ENCODE measurements at places on chromosomes 5 and 9. TPM values are rescaled to one million over a fixed set of nuclear protein-coding genes. Genes with fewer than 3 reads are reported as not detected.
A peak's percentile ranks its signal among the peaks of the same experiment; 100 is the strongest.

GRCh38 chr5:37918424-37918823 lies 78.6 kb upstream of the GDNF start:
- no peak for DNase-seq

GRCh38 chr5:52356311-52356918 lies 431.3 kb upstream of the ITGA1 start:
- no peak for DNase-seq

Gene TMEM215
- polyA plus RNA-seq, result 4.4 TPM

- DNase-seq, result no peak
Measured at GRCh38 chr5:117691081-117691870, 1116.7 kb upstream of the SEMA6A start.

GRCh38 chr5:158884827-158885518 lies 214.7 kb downstream of the EBF1 start:
- DNase-seq, result no peak

Gene PKN3
- 9.3 TPM for polyA plus RNA-seq

DNA sequence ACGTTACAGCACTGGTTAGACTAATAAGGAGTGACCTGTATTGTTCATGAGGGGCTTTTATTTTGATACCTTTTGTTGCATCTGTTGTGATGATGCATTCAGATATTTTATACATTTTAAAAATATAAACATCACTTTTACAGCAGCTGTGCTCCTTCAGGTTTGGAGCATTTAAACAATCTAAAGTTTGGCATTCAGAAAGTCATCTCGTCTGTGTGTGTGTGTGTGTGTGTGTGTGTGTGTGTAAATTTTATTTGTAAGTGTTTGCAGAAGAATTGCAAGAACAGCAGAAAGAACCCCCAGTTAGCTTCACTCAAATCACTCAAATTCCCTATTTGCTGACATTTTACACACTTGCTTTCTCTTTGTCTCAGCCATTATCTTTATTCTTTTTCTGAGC lies 87.4 kb downstream of the ERCC6L2 start:
- peak; percentile 17 for DNase-seq

DNA sequence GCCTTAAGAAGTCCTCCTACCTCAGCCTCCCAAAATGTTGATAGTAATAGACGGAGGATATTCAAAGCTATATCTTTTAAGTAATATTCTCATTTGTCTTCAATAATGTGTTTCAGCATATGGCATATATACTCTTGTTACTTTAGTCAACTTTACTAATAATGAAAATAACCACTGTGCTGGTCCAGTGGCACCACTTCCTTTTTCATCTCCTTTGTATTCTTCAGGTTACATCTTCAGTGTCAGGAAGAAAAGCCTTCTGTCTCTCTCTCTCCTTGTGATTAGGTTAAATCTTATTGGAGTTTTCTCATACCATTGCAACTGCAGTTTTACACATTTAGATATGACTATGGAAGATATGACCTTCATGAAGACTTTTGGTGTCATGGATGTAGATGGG lies 31.3 kb downstream of the PARP8 start:
- no peak for DNase-seq

GRCh38 chr5:17412760-17413671 lies 85.0 kb upstream of the TAF11L2 start:
- DNase-seq, result no peak

DNA sequence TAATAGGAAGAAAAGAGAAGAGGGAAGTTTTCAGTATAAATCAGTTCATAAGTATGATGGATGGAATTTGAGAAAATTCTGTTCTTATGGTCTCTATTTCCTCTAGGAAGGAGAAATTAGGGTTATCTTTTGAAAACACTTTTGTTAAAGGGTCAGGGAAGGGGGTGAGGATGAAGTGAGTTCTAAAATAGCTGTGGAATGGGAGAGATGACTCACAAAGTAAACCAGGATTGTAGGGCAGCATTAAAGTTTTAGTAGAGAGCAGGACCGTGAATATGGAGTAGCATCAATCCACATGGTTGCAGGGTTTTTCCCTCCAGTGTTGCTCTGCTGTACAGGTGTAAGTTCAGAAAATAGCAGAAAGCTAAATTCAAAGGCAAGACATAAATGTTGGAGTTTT lies 32.4 kb downstream of the MUSK start:
- no peak for DNase-seq

GRCh38 chr5:68126886-68127285 lies 88.7 kb upstream of the PIK3R1 start:
- DNase-seq, result no peak

DNA sequence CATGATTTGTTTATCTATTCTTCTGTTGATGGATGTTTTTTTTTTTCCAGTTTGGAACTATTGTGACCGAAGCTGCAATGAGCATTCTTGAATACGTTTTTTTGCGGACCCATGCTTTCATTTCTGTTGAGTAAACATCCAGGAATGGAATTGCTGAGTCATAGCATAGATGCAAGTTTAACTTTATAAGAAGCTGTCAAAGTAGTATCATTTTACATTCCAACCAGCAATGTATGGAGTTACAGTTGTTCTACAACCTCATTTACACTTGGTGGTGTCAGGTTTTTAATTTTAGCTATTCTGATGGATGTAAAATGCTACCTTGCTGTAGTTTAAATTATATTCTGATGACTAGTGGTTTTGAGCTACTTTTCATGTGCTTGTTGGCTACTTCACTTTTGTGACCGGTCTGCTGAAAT lies 49.0 kb downstream of the NPR3 start:
- no peak for DNase-seq

DNA sequence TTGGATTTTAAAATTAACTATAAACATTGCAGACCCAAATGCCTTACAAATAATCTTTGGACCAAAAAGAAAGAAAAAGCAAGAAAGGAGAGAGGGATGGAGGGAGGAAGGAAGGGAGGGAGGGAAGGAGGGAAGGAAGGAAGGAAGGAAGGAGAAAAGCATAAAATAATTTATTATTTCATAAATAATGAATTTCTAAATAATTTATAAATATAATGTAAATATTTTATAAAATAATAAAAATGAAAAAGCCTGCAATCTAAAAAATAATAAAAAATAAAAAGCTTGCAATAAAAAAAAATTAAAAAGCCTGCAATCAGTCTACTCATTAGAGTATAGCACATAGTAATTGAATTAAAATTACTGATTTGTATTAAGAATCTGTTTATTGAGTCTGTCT lies 614.3 kb downstream of the ISL1 start:
- DNase-seq, result no peak

- no peak for DNase-seq
Measured at GRCh38 chr9:125141251-125141650, 2.1 kb downstream of the SCAI start.

DNA sequence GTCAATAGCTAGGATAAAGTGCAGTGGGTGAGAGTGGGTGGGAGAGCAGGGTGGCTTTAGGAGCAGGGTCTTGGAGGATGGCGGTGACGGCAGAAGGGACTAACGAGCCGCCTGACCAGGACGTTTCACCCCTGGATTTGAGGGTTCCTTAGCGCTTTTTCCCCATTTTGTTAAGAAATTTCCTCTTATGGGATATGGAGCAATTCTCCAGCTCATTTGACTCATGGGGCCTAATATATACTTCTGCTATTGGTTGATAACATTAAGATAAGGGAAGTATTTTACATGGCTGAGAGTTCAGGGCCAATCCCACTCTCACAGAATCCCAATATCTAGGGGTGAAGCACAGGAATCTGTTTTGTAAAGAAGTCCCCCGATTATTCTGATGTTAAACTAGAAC lies 17.6 kb downstream of the CD180 start:
- no peak for DNase-seq

GRCh38 chr5:148333262-148333849 lies 2.0 kb upstream of the SPINK9 start:
- DNase-seq, result no peak

Gene NINJ1
- 49.9 TPM for polyA plus RNA-seq

Gene PTPN3
- 56.4 TPM for polyA plus RNA-seq

Gene GDNF
- 103 TPM for polyA plus RNA-seq

- no peak for DNase-seq
Measured at GRCh38 chr9:109771796-109772531, 8.0 kb upstream of the PALM2AKAP2 start.

GRCh38 chr5:38905516-38905915 lies 59.7 kb downstream of the OSMR start:
- DNase-seq, result no peak

DNA sequence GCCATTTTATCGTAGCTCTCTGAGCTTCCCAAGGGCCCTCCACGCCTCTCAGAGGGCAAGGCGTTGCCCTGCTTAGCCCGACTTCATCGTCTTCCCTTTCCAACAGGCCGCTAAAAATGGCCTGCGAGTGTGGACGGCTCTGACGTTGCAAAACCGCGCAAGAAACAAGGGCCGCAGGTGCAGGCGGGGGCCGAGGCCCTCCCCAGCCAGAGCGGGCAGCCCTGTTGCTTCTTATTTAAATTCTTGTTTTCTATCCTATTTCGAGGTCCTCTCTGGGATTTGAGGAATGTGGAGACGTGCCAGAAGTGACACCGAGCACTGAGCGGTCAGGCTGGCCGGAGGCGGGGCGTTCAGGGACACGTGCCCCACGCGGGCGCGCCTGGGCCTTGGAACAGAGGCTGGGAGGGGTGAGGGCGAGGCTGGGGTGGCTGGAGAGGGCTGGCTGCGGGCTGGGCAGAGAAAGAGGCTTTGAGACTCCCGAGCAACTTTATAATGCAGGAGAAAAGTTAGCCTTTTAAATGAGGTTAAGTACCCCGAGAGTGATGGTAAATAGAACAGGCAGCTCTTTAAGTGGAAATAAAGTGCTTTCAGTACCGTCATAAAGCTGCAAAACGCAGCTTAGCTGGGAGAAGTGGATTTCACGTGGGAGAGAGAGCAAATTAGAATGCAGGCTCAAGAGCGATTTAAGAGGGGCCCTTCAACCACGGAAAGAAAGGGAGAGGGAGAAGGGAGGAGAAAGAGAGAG lies 243.6 kb downstream of the AUH start:
- DNase-seq, result peak; percentile 73

Gene PCDHGA4
- 4.6 TPM for polyA plus RNA-seq

Gene IFNB1
- not detected for polyA plus RNA-seq

DNA sequence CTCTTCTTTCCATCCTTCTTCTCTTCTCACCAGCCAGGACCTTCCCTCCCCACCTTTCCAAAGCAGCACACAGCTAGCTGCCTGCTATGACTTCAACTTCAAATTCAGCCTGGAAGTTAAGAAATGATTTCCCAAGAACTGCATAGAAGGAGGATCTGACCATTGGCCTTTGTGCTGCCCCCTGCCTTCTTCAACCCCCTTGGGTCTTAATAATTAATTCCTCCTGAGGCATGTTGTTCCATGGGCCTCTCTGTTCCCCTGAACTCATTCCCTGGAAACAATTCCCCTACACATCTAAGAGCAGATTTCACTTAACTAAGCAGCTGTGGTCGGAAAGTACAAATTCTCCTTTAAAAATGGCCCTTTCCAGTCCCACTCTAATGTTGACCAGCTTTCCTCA lies 62.4 kb downstream of the ADAMTS12 start:
- DNase-seq, result no peak

Gene CEP120
- polyA plus RNA-seq, result 21.3 TPM

Gene DRD1
- polyA plus RNA-seq, result not detected

DNA sequence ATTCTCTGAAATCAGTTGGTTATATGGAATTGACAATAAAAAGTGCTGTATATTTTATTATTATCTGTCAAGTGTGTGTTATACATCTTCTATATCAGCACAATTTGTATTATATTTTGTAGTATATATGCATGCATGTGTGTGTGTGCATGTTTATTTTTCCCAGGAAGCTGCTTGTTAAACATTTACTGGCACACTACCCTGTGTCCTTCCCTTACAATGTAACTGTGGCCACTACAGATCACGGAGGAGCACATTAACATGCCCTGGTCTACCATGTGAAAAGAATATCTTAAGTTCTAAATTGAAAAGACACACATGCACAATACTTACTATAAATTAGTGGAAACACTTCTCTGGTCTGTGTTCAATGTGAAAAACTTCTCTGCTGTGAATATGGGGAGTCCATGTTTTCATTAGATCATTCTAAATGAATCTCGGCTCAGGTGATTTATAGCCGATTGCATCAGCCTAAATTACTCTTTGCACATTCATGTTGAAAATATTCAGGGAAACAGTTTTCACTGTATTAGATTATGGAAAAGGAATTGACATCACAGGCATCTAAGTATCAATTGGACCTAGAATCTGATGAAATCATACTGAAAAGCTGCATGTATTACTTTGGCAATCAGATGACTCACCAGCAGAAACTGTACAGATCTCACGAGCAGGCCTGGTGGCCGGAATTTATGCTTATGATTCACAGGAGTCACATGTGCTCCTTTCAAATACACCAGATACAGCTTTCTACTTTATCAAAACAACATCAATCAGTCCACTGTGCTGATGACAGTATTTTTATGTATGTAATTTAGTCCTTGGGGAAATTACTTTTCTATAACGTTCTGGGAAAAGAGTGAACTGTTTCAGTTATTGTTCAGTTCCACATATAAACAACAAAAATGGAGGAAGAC lies 39.4 kb downstream of the LURAP1L start:
- no peak for DNase-seq

GRCh38 chr9:108412755-108413154 lies 443.0 kb downstream of the ACTL7B start:
- no peak for DNase-seq

- DNase-seq, result no peak
Measured at GRCh38 chr9:10079284-10079964, 533.4 kb downstream of the PTPRD start.

Gene PHAX
- polyA plus RNA-seq, result 87.8 TPM

- DNase-seq, result no peak
Measured at GRCh38 chr5:34916518-34916917, 1.0 kb downstream of the BRIX1 start.

DNA sequence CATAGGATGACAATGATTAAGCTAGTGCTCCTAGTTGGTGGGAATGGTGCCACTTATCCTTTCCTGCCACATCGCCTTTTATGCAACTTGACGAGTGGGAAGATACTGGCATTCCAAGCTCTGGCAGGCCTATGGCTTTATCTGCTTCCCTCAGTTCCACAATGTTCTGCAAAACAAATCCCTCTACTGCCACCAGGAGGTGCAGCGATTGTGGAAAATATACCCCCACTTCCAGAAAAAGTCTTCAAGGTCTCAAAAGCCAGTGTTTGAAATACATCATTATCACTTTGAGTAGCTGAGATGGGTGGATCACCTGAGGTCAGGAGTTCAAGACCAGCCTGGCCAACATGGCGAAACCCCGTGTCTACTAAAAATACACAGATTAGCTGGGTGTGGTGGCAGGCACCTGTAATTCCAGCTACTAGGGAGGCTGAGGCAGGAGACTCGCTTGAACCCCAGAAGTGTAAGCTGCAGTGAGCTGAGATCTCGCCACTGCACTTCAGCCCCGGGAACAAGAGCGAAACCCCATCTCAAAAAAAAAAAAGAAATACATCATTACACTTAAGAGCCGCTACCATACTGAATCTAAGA lies 3.4 kb downstream of the CLINT1 start:
- no peak for DNase-seq

Gene OR5C1
- polyA plus RNA-seq, result not detected

GRCh38 chr9:125227761-125228160 lies 13.4 kb downstream of the HSPA5 start:
- no peak for DNase-seq

Gene PTGES2
- 68.2 TPM for polyA plus RNA-seq
